Cerebellar nuclear complex (tissue), 1 donor: ENCODE measurements at places on chromosomes 6 and 20.

GRCh38 chr6:116461932-116462885 lies 1.0 kb downstream of the CALHM6 start:
- no peak for DNase-seq

GRCh38 chr20:33751775-33752174 lies 20.0 kb downstream of the ZNF341 start:
- no peak for DNase-seq

GRCh38 chr6:168725802-168726201 lies 284.8 kb downstream of the SMOC2 start:
- no peak for DNase-seq

- no peak for DNase-seq
Observed at GRCh38 chr6:43426928-43427405, 374 bp upstream of the ABCC10 start.

GRCh38 chr6:139060332-139060731 lies 31.8 kb downstream of the ABRACL start:
- no peak for DNase-seq

GRCh38 chr6:15411766-15412165 lies 165.9 kb downstream of the JARID2 start:
- DNase-seq, result no peak

DNA sequence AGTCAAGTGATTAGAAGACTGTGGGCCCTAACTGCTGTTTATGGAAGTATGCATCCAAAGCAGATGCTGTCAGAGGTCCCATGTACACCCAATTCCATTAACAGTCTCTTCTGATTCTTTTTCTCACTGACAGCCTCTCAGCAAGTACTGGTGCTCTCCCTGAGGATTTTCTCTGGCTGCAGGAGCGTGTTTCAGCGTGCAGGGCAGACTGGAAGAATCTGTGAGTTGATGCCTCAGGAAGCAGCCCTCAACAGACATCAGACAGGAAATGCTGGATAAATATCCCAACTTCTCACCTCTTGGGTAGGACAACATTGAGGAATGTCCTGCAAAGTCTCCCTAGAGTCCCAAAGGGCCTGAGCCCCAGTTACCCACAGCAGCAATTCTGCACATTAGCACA lies 40.8 kb downstream of the ANKEF1 start:
- no peak for DNase-seq

DNA sequence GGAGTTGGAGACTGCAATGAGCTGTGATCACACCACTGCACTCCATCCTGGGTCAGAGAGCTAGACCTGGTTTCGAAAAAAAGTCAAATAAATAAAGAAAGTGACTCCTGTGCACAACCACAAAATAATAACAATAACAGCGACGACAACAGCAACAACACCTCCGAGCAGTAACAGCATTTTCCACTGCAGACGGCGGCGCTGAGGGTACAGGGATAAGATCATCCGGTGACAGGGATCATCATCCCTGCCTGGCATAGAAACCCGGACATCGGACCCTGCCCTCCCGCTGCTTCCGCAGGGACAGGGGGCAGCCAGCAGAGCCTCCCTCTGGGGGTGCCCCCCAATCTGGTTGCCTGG lies 11.5 kb downstream of the SRXN1 start:
- no peak for DNase-seq

- no peak for DNase-seq
Observed at GRCh38 chr20:6665161-6665560, 102.3 kb upstream of the BMP2 start.

GRCh38 chr6:37503309-37503965 lies 3.7 kb upstream of the CCDC167 start:
- DNase-seq, result no peak

- no peak for DNase-seq
Observed at GRCh38 chr6:143050509-143050908, 10.2 kb upstream of the AIG1 start.

DNA sequence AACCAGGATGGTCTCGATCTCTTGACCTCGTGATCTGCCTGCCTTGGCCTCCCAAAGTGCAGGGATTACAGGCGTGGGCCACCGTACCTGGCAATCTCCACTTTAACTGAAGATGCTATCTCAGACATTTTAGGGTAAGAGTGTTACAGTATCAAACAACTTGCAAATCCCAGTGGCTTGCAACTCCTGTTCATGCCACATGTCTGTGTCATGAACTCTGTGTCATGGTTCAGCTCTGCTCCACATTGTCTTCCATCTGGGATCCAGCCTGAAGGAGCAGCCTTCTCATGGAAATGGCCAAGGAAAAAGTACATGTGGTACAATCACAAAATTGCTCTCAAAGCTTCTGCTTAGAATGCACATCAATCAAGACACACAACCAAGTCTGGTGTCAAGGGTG lies 114.9 kb downstream of the MAP3K5 start:
- DNase-seq, result no peak

DNA sequence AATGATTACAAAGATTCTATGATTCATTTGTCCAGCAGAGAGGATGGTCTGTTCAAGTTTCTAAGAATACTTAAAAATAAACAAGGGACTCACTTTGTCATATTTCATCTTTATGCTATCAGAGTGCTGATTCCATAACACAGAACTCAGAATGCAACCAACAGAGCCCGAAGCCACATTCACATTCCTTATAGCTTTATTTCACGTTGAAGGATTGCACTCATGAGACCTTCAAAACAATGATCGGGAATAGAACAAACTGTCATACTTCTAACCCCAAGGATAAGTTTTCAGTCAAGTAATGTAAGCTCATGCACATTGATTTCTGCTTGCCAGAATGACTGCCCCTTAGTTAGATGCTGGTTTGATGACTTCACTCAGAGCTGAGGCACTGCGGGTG lies 25.2 kb downstream of the FNDC1 start:
- DNase-seq, result no peak

- DNase-seq, result no peak
Observed at GRCh38 chr6:136750696-136751521, 41.4 kb downstream of the MAP3K5 start.

DNA sequence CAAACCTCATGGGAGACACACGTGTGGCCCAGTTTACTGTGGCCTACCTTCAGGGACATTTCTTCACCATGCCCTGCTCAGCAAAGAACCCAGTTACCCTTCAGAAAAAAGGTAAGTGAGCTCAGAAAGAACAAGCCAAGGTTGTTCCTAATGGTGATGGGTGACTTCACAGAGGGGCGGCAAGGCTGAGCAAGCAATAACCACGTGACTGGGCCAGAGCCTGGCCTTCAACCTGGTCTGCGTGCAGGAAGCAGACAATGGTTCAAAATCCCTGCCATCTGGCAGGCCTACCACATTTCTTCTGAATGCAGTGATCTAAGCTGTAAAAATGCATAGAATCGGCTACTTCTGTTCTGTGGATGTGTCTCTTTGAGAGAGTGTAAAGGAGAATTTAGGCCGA lies 115.5 kb upstream of the CST7 start:
- DNase-seq, result no peak

- DNase-seq, result no peak
Observed at GRCh38 chr20:1920826-1921225, 25.6 kb downstream of the SIRPA start.

DNA sequence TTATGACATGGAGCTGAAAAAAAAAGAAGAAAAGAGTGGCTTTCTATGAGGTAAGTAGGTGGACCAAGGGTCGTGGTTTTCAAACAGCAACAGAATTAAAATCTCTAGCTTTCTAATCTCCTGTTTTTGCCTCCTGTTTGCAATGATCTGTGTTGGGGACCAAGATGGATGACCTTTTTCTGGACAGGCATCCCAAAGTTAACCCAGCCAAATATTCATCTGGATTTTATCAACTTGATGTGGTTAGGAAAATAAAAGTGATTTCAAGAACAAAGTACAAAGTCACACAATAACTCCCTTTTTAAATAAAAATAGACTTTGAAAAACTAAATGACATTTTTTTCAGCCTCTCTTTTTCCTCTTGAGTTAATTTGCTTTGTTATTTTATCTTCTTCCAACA lies 282.1 kb upstream of the PRDM1 start:
- no peak for DNase-seq
